Daoy (cell line): ENCODE measurements at places on chromosomes 2 and 18.

DNA sequence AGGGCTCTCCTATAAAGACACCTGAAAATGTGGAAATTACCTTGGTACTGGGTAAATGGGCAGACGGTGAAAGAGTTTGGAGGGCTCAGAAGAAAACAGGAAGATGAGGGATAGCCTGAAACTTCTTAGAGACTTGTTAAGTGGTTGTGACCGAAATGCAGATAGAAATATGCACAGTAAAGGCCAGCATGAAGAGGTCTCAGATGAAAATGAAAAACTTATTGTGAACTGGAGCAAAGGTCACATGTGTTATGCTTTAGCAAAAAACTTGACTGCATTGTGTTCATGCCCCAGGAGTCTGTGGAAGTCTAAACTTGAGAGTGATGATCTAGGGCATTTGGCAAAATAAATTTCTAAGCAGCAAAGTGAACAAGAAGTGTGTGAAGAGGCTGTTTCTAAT, 137.1 kb downstream of the CBLN2 start:
- DNase-seq, result no peak

DNA sequence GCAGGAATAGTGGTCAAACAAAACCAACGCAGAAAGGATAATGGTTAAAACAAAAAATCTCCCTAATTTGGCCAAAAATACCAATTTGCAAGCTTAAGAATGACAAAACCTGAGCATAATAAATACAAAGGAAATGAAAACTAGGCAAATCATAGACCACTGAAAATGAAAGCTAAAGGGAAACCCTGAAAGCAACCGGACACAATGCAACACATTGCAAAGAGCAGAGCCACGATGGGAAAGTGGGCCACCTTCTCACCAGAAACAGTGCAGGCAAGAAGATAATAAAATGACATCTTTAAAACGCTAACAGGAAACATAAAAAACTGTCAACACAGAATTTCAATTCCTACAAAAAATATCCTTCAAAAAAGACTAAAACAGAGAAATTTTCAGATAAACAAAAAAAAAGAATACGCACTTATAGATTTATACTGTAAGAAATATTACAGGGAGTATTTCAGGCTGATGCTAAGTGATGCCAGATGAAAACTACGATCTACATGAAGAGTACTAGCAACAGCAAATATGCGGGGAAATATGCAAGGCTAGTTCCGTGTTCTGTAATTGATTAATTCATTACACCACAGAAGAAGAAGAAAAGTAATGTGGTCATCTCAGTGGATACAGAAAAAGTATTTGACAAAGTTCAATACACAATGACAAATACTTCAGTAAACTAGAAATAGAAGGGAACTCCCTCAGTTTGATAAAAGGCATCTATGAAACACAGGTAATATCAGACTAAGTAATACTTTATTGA, 239.5 kb downstream of the L3MBTL4 start:
- no peak for DNase-seq

DNA sequence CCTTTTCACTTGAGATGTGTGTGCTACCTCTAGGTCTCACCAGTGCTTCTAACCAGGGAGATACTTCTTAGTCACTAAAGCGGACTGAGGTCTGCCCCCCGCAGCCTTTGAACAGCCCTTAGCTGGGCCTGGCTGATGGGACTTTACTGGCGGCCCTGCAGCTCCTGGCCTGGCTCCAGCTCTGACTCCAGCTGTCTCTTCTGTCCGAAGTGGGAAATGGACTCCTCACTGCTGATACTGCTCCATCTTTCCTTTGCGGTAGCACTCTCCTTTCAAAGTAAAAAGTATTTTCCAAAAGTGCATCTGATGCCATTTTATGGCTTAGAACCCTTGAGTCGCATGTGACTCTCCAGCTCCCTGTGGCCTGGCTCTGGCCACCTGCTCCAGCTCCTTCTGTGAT, 64.5 kb downstream of the ATP9B start:
- no peak for DNase-seq

- peak; percentile 5 for DNase-seq
Observed at GRCh38 chr18:12886498-12887126, 2.6 kb upstream of the PTPN2 start.

GRCh38 chr2:152534460-152535135, 182.7 kb downstream of the PRPF40A start:
- no peak for DNase-seq

- DNase-seq, result no peak
Observed at GRCh38 chr2:177400337-177400923, 7.9 kb downstream of the AGPS start.

- DNase-seq, result no peak
Observed at GRCh38 chr2:160345071-160345764, 145.1 kb upstream of the ITGB6 start.

- DNase-seq, result no peak
Observed at GRCh38 chr2:1784986-1785617, 40.8 kb upstream of the PXDN start.

GRCh38 chr18:398935-399630, 101.4 kb downstream of the COLEC12 start:
- DNase-seq, result no peak
